ENCODE measurements at places on chromosomes 7 and 10.

- no peak for DNase-seq
These were observed 22.5 kb downstream of the LRRN3 start for GRCh38 chr7:111113263-111114017.

DNA sequence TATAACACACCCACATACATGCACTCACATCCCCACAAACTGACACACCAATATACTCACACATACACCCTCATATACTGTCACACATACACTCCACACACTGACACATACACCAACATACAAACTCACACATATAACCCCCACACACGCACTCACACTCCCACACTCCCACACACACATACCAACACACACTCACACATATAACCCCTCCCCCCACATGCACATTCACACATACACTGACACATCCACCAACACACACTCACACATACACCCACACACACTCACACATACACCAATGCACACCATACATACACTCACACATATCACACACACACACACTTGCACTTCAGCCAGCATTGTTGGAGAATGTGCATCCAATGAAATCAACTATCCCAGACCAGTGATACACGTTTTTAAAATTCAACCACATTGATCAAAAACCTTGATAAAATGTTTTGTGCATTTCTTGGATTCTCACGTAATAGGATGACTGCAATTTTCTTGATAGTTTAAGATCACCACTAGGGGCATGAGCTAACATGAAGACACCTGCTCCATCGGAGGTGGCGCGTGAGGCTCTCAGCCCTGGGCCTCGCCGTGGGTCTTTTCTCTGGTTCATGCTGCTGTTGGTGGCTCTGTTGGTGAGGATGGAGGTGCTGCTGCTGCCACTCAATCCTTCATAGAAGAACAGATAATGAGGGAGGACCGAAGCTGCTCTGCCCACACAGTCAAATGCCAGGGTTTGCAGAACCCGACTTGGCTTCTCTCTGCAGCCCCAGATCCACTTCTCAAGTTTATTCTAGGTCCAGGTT is 32.1 kb upstream of the CHST15 start:
- DNase-seq: no peak

GRCh38 chr10:10967029-10967428 is 50.6 kb upstream of the CELF2 start:
- no peak for DNase-seq

GRCh38 chr10:8453587-8453986 is 399.1 kb downstream of the GATA3 start:
- DNase-seq: no peak

- no peak for DNase-seq
These were observed 38.0 kb downstream of the ZNF777 start for GRCh38 chr7:149422914-149423301.

DNA sequence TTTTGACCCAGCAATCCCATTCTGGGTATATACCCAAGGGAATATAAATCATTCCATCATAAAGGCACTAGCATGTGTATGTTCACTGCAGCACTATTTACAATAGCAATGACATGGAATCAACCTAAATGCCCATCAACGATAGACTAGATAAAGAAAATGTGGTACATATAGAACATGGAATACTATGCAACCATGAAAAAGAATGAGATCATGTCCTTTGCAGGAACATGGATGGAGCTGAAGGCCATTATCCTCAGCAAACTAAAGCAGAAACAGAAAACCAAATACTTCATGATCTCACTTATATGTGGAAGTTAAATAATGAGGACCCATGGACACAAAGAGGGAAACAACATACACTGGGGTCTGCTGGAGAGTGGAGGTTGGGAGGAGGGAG is 58.0 kb upstream of the STARD3NL start:
- DNase-seq: no peak

DNA sequence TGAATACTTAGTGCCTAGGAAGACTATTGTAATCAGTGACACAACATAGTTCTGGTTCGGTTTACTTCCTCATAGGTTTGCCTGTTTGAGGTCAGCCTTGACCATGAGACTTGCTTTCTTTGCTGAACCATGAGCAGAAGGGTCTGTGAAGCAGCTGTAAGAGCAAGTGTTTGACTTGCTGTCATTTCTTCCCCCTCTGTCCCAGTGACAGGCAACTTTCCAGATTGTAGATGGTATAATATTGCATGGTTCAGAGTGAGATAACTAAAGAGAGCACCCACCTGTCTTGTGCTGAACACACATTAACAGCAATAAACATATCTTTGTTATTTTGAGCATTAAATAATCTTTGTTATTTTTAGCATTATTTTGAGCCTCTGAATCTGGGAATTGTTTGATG is 9.3 kb upstream of the RTKN2 start:
- no peak for DNase-seq

DNA sequence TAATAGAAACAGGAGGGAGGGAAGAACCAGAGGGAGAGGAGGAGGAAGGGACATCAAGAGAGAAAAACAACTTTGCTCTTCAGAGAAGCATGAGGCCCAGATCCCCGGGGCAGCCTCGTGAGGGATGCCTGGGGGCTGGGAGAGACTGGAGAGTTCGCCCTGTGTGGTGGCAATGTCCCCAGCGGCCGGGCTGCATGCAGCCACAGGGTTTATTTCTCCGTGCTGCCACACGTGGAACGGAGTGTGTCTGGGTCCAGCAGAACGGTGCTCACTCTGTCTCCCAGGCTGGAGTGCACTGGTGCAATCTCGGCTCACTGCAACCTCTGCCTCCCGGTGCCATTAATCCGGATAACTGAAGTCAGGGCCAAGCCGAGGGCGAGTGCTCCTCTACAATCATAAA is 257.7 kb downstream of the ACTR3B start:
- no peak for DNase-seq

DNA sequence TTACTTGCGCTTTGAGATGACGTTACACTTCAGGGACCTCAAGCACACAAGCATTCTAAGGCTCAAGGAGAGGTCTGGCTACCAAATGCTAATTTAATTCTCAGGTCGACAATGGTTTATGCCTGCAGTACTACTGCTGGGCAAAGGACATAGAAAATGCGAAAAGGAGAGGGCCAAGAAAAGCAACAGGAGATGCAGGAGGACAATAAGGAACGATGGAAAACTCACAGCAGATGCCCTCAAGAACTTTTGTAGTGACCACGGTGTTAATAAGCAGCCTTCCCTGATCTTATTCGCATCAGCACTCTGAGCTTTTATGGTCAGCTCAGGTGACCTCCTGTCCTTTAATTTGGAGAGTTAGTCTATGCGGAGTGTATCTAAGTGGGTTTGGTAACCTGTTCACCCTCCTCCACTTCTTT is 146.3 kb downstream of the GPR85 start:
- DNase-seq: no peak
